GM12878 (cell line): ENCODE measurements at places on chromosomes 3 and 15. TPM values are rescaled to one million over a fixed set of nuclear protein-coding genes. Genes with fewer than 3 reads are reported as not detected.

NDUFAF3 gene
- 83.5 and 87.4 TPM in 2 replicates for total RNA-seq

- no peaks in the 10 kb centered on the region for H3K4me1 ChIP-seq
- no peaks in the 10 kb centered on the region for H3K36me3 ChIP-seq
- H3K27ac ChIP-seq, result no peak overlapping the region
- DNase-seq, result no peak
These were observed 17.1 kb upstream of the DCBLD2 start for GRCh38 chr3:98918586-98918985.

DNA sequence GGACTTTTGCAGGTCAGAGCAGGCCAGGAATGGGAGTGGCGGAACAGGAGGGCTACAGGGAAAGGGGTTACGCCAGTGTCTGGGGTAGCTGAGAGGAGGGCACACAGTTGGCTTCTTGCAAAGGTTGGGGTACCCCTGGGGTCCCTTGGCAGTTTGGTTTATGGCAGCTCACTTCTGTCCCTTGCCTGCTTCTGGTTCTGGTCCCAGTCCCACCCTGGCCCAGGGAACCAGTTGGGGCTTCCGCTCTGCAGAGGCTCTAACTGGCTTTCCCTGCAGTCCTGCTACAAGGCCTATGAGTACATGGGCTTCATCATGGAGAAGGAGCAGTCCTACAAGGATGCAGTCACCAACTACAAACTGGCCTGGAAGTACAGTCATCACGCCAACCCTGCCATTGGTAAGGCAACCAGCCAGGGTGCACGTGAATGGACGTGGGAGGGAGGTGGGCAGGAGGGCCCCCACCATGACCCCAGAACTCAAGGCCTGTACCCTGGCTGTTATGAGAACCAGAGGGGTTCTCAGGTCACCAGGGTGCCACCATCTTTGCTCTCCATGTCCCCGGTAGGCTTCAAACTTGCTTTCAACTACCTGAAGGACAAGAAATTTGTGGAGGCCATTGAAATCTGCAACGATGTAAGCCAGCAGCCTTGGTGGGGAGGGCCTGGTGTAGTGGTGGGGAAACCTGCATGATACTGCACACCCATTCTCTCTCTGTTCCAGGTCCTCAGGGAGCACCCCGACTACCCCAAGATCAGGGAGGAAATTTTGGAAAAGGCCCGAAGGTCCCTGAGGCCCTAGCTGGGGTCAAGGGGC is 15.2 kb downstream of the CSRNP1 start:
- no peak overlapping the region for H3K4me3 ChIP-seq
- no peak overlapping the region for H3K27ac ChIP-seq
- no peak for DNase-seq
- no peaks in the 10 kb centered on the region for H3K27me3 ChIP-seq

GRCh38 chr3:191138937-191139336 is 60.1 kb upstream of the OSTN start:
- DNase-seq, result no peak
- no peak overlapping the region for H3K27ac ChIP-seq
- no peaks in the 10 kb centered on the region for H3K27me3 ChIP-seq
- H3K4me3 ChIP-seq, result no peak overlapping the region
- no peaks in the 10 kb centered on the region for H3K36me3 ChIP-seq

- DNase-seq, result no peak
- no peaks in the 10 kb centered on the region for H3K27me3 ChIP-seq
- no peak overlapping the region for H3K4me3 ChIP-seq
- H3K36me3 ChIP-seq, result no peaks in the 10 kb centered on the region
These were observed 104.3 kb downstream of the MCTP2 start for GRCh38 chr15:94335616-94336015.

DNA sequence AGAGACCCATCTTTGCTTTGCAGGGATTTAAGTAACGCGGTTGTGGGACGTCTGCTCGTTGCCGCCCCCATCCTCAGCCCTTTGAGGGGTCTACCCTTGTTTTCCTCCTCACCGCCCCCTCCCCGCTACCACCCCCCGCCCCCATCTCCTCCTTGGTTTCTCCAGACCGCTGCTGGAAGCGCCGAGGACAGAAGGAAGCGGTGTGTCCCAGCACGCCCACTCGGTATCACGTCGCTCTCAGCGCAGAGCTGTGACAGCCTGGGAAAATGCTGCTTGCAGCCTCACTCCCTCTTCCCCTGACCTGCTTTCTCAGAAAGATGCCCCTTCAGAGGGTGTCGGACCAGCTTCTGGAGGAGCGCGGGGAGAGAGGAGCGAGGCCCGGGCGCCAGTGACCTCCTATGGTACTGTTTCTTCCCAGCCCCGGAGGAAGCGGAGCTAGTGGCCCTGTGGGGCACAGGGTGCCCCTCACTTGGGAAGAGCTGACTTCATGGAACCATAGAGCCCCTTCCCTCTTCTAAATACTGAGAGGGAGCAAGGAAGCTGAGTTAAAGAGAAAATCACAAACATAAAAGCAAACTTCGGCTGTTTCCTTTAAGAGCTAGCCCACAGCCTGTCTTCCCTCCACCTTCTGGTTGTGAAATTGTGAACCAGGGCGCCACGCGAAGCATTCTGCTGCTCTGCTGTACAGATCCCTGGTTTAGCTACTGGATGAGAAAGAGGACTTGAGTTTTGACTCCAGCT is 698 bp downstream of the IL1RAP start:
- H3K27ac ChIP-seq, result no peak overlapping the region
- no peaks in the 10 kb centered on the region; the same call in 1 of the 2 replicates for H3K27me3 ChIP-seq
- no peaks in the 10 kb centered on the region for H3K36me3 ChIP-seq
- DNase-seq, result no peak
- no peaks in the 10 kb centered on the region for H3K4me1 ChIP-seq

DNA sequence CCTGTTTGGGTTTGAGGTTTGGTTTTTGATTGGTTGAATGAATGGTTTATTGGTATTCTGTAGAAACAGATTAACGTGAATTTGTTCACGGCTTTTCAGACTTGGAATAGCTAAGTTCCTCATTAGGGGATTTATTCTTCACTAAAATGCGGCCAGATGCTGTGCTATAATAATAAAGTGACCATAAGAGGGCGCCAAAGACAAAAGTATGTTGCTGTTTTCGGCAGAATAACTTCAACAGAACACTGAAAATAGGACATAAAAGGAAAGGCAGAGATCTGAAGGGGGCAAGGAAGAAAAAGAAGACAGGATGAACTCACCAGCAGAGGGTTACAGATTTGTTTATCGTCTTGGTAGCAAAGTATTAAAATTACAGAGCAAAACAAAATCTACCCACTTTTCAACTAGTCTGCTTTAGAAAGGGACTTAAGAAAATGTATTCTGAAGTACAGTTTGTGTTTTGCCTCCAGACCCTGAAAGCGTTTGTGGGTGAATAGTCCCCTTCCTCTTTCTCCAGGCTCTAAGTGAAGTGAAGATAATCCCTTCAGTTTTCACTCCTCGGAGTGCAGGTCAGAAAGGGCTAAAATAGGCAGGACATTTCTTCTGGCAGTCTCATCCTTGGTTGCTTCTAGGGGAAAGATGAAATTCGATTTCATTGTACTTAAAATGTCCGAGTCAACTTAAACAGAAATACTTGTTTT is 147.6 kb downstream of the IL20RB start:
- peak; percentile 19 for DNase-seq
- H3K27ac ChIP-seq, result no peak overlapping the region
- H3K4me1 ChIP-seq, result no peaks in the 10 kb centered on the region
- no peak overlapping the region for H3K4me3 ChIP-seq
- H3K27me3 ChIP-seq, result no peaks in the 10 kb centered on the region
- H3K36me3 ChIP-seq, result no peaks in the 10 kb centered on the region

DNA sequence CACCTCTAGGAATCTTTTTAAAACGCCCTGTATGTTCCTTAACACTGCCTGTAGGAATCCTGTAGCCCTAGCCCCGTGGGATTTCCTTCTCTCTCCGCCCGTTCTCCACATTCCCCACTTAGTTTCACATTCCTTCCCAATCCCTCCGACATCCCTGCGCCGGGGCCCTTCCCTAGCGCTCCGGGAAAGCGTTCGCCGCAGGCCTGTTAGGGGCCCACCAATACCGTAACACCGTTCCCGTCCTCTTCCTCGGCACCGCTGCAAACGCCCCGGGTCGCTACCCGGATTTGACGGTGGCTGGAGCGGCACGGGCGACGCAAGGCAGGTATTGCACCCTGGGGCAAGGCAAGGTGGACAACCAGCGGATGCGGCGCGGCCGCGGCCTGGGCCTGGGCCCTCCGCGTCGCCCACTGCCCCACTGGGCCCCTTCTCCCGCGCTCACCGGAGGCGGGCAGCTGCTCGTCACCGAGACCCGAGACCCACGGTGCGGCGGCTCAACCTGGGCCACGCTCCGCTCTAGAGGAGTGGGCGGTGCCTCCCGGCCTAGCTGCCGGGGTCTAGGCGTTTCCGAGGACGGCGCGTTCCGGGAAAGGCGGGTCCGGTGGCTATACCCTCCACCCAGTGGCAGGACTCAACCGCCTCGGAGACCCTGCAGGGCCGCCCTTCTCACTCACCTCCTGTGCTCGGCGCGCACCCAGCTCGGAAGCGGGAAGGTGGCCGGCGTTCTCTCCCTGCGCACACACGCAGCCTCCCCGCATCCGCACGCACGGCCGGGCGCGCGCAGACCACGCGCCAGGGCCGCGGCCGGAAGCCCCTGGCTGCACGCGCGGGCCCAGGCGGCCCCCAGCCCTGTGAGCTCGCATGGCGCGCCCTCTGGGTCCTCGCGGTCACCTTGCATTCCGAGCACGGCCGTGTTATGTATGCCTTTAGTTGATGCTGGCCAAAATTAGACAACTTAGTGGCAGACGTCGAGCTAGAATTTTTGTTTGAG is at the start of gene B3GALNT1:
TSS of gene B3GALNT1 (minus strand) at position 789 of the 991 bp plus-strand sequence. CDS start 18,595 bp downstream, outside the sequence.
- H3K36me3 ChIP-seq, result no peaks in the 10 kb centered on the region
- no peaks in the 10 kb centered on the region for H3K4me1 ChIP-seq
- no peak within 1 kb of the TSS for H3K27ac ChIP-seq
- H3K27me3 ChIP-seq, result peaks cover 1% of the 10 kb centered on the region; the same call in 1 of the 2 replicates
- peak within 1 kb of the TSS; percentile 50; the same call in 1 of the 2 replicates for H3K4me3 ChIP-seq
